ENCODE measurements at places on chromosomes 16 and 17.

- DNase-seq, result peak; percentile 92
Observed at GRCh38 chr17:40314584-40314956, 5.6 kb downstream of the RARA start.

- no peak for DNase-seq
Observed at GRCh38 chr17:58530655-58531054, 16.2 kb upstream of the MTMR4 start.

DNA sequence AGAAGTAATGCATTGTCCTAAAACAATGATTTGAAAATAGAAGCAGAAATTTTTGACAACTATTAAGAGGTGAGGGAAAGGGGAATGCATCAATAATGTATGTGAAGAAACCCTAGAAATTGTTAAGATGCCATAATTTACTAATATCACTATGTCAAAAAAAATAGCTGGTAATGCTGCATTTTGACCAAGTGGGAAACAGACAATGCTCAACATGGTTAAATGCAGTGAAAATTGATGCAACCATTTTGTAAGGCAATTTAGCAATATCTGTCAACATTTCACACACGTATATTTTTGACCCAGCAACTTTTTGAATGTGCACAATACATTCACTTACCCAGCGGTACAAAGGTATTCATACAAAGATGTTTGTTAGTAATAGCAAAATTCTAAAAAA, 381.6 kb downstream of the CDH11 start:
- DNase-seq, result no peak

DNA sequence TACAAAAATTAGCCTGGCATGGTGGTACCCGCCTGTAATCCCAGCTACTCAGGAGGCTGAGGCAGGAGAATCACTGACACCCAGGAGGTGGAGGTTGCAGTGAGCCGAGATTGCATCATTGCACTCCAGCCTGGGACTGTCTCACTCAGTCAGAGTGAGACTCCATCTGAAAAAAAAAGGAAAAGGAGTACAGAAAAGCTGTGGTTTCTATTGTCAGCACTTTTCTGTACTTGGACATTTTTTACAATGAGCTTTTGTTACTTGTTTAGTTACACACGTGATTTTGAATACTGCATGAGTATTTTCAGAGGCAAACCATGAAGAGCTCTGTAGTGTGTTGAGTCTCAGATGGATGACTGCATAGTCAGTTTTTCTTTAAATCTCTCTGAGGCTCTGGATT, 26.3 kb downstream of the ZC3H18 start:
- no peak for DNase-seq

DNA sequence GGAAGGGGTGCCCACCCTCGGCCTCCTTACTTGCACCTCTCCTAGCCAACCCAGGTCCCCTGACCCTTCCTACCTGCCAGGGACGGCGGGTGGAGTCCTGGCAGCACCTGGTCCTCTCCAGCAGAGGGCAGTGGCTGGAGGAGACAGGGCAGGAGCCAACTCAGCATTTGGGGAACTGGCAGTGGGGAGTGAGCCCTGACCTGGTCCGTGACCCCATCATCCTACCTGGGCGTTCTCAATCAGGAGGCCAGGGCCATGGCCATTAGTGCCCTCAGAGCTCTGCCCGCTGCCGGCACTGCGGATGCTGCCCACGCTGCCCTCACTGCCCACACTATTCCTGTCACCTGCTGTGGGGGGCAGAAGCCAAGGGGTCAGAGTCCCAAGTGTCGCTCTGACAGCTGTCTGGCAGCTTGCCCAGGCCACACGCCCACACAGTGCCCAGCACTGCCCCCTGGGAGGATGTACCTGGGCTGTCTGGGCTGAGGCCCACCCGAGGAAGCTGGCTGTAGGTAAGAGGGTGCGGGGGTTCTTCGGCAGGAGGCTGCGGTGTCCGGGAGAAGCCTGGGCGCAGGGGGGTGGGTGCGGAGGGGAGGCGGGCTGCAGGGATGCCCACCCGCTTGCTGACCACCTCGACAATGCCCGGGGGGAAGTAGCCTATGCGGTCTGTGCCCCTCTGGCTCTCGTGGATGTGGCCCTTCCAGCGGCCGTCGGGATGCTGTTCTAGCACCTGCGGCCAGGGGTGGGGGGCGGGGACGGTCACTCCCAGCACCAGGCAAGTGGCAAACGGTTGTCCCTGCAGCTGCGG, 10.8 kb downstream of the CASKIN2 start:
- no peak for DNase-seq

GRCh38 chr16:83530293-83530692, 277.5 kb upstream of the HSBP1 start:
- peak; percentile 43 for DNase-seq

DNA sequence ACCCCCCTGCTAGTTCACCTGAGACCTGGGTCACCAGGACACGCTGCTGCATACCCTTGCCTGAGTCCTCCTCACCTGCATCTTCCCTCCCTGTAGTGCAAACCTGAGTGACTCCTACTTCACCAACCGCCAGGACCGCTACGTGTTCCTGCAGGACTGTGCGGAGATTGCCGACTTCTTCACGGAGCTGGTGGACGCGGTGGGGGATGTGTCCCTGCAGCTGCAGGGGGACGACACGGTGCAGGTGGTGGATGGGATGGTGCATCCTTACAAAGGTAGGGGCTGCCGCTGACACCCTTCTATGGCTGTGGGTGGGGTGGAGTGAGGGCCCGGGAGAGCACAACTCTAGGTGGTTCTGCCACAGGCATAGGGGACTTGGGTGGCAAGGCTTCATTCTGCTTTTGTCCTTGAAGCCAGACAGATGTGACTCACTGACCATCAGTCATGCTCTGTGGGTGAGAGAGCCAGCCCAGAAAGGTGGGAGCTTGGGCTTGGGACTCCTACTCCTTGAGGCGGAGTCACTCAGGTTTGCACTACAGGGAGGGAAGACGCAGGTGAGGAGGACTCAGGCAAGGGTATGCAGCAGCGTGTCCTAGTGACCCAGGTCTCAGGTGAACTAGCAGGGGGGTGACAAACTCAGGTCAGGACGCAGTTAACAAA, 22.3 kb downstream of the PGS1 start:
- no peak for DNase-seq

GRCh38 chr16:66258916-66259845, 107.3 kb upstream of the CDH5 start:
- no peak for DNase-seq

DNA sequence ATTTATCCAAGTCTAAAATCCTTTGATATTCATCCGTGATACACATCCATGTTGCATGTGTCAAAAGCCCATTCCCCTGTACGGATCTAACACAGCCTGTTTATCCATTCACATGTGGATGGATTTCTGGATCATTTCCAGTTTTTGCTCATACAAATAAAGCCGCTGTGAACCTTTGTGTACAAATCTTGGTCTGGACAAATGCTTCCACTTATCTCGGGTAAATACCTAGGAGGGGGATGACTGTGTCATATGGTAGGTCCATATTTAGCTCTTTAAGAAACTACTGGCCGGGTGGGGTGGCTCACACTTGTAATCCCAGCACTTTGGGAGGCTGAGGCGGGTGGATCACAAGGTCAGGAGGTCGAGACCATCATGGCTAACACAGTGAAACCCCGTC, 6.3 kb upstream of the TBCD start:
- DNase-seq, result no peak

GRCh38 chr16:47965439-47965838, 190.4 kb downstream of the ABCC12 start:
- no peak for DNase-seq

- DNase-seq, result no peak
Observed at GRCh38 chr17:66175892-66176291, 16.0 kb downstream of the CEP112 start.

DNA sequence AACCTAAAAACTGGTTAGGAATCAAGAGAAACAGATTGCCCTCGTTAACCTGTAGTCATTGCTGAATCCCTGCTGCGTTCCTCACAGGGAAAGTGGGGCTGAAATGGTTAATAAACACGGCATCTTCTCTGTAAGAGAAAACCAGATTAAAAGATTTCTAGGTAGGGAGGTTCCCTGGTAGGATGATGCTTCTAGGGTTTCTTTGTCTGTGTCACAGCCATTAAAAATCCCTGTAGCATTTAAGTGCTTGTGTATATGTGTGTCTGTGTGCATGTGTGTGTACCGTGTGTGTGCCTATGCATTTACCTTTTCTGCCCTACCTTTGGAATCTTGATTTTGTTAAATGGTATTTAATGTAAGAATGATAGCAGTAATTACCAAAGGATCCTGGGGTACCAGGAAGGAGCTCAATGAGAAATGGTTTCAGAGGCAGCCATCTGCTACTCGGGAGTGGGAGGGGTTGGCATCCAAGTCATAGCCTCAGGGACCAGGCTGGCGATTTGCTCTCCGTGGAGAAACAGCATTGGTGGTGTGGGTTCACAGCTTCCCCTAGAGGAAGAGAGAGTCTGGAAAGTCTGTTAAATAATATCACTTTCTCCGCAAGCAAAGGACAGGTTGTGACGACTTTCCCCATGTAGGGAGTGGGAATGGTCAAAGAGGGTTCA, 177.1 kb downstream of the HS3ST4 start:
- DNase-seq, result no peak

DNA sequence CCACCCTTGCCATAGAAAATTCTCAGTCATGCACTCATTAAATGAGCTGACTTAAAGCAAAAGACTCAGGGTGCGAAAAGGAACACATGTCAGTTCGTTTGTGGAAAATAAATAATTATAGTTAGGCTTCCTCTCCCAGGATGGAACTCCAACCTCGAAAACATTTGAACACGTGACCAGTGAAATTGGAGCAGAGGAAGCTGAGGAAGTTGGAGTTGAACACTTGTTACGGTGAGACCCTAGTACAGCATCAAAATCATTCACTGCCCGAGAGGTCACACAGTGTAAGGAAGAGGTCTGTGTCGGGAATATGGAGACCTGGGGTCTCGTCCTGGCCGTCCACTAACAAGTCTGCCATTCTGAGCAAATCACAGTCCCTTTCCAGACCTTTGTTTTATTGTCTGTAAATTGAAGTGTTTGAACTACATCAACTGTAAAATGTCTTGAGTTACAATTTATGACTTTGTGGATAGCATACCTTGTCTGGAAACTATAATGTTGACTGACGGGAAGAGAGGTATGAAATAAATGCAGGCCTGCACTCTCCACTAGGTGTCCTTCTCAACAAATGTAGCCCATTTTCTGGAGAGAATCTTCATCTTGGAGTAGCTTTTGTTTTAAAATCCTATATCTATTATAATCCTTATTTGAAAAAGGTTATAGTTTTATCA, 7.7 kb downstream of the PSMD7 start:
- no peak for DNase-seq

- DNase-seq, result no peak
Observed at GRCh38 chr16:78490847-78491246, 391.4 kb downstream of the WWOX start.

DNA sequence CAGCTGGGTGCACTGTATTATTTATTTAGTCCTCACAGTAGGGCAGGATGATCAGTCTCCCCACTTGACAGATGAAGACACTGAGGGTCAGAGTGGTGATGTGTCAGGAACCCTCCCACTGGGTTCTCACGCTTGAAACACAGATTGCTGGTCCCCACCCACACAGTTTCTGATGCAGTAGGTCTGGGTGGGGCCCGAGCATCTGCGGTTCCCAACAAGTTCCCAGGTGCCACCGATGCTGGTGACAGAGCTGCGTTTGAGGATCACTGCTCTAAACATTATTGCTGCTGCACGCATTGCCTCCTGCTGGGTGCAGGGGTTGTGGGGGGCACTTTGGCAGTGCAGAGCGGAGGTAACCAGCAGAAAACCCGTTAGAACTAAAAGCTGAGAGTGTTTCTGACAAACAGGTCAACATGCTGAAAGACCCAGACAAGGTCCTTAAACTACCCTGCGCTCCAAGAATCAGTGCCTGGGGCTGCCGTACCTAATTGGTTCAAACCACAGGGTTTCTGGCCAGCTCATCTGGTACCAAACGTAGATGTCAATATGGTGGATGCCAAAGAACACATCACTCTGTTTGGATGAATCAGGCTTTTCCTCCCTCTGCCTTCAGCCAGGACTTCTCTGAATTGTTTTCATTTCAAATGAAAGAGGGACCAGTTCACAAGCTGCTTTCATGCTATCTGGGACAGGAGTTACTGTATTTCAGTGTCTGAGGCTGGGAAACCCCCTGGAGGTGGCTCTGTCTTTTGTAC, 76.0 kb downstream of the ABCC1 start:
- DNase-seq, result no peak

DNA sequence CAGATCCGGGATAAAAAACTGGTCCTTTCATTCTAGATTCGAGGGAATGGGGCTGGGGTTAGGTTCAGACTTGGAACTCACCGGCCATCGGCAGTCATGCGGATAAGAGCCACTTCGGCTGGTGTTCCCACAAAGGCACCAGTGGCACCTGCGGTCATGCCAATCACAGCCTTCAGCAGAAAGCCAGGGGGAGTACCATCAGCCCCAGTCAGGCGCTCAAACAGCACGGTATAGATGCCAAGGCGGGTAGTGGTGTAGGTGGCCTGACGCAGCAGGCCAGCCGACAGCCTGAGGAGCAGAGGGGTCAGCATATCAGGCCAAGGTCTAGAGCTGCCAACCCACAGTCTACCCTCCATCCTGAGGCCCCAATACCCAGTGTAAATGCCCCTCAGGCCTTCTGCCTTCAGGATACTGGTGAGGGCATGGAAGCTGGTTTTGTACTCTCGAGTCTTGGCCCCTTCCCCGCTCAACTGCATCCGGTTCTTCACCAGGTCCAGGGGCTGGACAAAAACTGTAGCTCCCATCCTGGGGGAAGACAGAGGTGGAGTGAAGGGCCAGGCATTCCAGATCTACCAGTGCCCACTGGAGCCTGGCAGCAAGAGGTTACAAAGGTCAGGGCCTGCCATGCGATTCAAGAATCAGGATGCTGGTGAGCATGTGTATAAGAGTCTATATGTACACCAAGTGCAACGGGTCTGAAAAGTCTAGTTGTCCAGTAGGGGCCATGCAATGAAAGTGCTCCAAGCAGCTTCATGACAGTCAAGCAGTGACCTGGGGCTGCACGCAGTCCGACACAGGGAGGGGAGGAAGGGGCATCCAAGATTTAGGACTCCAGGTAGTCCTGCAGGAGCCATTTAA, 929 bp downstream of the SLC25A11 start:
- no peak for DNase-seq

- no peak for DNase-seq
Observed at GRCh38 chr17:34081269-34081668, 173.8 kb upstream of the CCL2 start.

GRCh38 chr17:55961386-55961785, 191.9 kb upstream of the ANKFN1 start:
- no peak for DNase-seq

- no peak for DNase-seq
Observed at GRCh38 chr16:20901436-20902112, 1.0 kb downstream of the LYRM1 start.

DNA sequence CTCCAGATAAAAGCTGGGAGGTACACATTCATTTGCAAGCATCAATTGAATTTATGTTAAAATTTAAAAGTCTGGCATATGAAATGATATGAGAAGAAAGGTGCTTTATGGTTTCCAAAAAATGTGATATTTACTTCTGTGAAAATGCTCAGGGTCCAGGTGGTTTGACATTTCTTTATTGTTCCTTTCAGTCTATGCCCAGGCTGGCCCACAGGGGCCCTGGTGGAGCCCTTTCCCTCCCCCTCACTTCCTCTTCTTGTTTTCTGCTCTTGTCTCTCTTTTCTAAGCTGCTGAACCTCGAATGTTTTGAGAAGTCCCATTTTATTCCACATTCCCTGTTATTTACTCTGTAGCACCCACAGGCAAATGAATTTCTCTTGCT, 127.8 kb downstream of the HS3ST3B1 start:
- DNase-seq, result no peak
